ENCODE measurements at places on chromosomes 5 and 9.

DNA sequence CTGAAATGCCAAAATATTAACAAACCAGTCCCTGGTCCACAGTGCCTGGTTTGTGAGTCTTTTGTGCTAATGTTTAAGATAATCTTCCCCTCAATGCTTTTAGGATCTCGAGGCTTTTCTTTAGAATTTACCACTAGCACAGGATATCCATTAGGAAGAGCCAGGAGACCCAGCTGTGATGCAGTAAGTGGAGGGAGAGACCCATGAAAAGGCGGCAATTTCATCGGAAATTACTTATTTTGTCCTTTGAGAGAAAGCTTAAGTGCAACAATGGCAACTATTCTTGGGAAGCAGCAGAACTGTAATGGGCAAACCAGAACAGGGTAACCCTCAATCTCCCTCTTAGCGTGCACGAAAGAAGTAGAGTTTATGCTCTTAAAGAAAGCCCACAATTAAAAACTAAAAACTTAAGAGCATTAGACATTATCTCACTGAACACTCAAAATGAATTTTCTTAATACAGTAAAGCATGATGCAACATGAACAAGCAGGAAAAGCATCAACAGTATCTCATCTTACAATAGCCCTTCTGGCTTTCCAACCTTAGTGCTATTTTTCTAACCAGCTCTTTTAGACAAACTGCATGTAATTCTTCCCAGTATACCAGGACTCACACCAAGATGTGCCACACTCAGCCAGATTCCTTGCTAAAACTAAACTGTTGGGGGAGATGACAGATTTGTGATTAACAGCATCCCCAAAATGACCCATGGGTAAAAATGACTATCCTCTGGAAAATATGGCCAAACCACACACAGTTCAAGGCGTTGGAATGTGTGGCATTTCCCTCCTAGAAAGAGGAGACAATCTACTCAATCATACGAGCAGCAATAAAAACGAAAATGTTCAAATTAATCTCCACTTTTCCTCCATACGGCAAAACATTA lies 36.4 kb downstream of the PWWP2A start:
- peak; percentile 81 for DNase-seq

- DNase-seq, result no peak
Observed at GRCh38 chr5:151020304-151021110, at the start of gene GPX3. Gene GPX3 (plus strand): TSS chr5:151020591. CDS start chr5:151020655, 64 bp downstream.

DNA sequence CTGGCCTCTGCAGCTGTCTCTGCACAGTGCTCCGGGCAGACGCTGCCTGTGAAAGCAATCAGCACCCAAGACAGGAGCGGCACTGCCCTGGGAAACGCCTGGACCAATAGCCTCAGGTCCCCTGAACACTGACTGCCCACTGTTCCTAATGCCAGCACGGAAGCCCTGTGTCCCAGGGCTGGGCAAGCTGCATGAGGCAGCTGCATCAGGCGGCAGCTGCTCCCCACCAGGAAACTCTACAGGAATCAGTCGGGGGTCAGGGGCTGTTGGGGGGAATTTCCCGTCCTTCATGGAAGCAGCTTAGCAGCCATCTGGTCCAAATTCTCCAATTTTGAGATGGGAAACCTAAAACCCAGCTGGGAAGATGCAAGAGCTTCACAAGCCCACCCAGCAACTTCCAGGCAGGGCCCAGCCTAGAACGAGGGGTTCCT lies 118.6 kb downstream of the VAV2 start:
- DNase-seq, result no peak

DNA sequence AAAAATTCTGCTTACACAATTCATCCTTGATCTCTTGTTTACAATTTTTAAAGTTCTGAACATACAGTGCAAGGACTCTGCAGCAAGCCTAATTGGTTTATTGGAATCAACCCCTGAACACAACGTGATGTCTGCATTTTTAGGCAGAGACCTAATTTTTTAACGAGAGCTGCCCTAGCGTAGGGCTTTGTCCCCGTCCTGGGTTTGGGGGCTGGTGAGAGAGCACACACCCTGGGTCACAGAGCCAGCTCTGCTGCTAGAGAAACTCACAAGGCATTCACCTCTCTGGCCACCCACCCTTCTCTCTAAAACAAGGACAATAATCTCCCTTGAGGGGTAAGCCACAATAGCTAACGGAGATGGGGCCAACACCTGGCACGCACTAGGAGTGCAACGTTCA lies 28.2 kb downstream of the SH3PXD2B start:
- DNase-seq, result no peak

DNA sequence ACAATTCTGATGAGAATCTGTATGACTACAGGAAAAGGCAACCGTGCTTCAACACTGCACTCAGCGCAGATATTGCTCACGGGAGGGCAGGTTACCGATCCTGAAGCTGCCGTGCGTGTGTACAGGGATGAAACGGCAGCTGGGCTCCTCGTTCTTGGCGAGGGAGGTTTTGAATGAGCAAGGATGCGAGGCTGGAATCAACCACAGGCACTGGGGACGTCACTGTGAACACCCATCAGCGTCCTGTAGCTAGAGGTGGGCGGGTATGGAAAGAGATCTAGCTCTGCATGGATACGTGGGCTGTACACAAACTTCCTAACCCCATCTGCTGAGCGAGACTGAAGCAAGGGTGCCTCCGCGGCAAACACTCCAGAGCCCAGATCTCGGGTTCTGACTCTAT lies 84.3 kb upstream of the COL5A1 start:
- DNase-seq, result no peak

DNA sequence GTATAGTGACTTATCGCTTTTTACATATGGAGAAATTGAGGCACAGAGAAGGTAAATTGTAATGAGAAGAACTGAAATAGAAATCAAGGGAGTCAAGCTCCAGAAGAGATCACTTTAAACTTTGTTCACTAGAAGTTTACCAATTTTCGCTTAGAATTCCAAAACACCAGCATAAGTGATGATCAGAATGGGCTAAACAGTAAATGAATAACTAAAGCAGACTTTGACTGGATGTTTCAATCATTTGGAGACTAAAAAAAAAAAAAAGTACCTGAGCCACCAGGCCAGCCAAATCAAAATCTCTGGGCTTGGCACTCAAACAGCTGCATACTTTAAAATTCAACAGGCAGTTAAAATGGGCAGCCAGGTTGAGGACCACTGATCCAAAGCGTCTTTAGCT lies 38.2 kb upstream of the FYB1 start:
- DNase-seq, result no peak

DNA sequence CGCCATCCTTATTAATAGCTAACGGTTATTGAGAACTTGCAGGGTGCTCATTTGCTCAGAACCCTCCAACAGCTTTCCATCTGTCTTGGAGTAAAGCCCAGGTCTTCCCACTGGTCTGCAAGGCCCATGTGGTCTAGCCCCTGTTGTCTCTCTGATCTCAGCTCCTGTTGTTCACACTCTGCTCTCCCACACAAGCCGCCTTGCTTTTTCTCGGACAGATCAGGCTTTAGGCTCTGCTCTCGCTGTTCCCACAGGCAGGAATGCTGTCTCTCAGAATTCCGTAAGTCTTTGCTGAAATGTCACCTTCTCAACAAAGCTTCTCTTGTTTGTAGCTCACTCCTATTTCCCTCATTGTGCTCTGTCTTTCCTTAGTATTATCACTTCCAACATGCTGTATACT lies 34.3 kb downstream of the GPR107 start:
- no peak for DNase-seq

DNA sequence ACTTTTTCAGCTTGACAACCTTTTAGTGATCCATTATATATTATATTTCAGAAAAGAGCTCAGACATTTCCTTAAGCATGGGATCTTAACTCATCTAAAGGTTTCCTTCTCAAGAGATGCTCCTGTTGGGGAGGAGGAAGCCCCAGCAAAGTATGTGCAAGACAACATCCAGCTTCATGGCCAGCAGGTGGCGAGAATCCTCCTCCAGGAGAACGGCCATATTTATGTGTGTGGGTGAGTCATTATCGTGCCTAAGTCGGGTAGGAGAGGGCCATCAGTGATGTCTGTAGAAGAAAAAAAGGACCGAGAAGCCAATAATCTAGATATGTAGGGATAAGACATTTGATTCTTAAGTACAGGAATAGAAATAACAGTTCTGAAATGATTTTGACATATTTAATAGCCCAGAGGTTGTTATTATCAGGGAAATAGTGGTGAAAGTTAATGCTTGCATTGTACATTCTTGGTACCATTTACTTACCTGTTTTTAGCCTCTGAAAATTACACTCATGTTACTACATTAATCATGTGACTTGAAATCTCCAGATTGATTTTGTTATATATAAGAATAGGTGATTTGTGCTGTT lies 28.2 kb downstream of the MTRR start:
- peak; percentile 79 for DNase-seq

DNA sequence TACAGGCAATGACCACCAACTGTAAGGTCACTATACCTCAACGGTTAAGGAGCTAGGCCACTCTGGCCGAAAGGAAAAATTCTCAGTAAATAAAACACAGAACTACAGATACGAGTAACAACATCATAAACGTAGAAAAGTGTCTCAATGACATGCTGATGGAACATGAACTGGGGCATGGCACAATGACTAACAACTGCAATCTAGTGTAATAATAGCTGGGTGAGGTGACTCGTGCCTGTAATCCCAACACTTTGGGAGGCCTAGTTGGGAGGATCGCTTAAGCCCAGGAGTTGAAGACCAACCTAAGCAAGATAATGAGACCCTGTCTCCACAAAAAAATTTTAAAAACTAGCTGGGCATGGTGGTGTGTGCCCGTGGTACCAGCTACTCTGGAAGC lies 9.8 kb upstream of the RAPGEF6 start:
- DNase-seq, result no peak

- no peak for DNase-seq
Observed at GRCh38 chr5:139955616-139956273, 87.4 kb downstream of the NRG2 start.

GRCh38 chr9:112870556-112870955 lies 20.1 kb downstream of the SLC46A2 start:
- no peak for DNase-seq

DNA sequence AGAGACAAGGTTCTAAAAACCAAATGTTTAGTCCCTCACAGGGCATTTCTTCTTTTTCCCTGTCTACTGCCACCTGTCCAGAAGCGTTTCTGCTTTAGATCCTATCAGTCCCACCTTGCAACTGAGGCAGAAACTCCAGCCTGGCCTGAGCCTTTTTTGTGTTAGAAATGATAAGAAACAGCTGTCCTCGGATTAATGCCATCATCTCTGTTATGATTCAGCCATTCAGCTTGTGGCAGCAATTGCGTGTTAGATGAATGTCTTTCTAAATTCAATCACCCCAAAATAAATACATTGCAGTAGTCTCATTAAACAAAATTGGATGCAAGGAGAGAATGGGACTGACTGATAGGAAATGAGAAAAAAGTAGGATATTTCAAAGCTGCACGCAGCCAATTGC lies 28.3 kb upstream of the FRMPD1 start:
- DNase-seq, result no peak

DNA sequence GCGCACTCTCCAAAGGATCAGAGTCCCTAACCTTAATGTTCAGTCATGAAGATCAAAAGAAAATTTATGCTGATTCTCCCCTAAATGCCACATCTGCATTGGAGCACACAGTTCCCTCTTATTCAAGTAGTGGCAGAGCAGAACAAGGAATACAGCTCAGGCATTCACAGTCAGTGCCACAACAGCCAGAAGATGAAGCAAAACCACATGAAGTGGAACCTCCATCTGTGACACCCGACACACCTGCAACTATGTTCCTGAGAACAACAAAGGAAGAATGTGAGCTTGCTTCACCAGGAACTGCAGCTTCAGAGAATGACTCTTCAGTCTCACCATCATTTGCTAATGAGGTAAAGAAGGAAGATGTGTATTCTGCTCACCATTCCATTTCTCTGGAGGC lies 40.0 kb downstream of the CMYA5 start:
- no peak for DNase-seq

GRCh38 chr5:158484150-158484549 lies 615.6 kb downstream of the EBF1 start:
- no peak for DNase-seq

- DNase-seq, result no peak
Observed at GRCh38 chr5:178067755-178068154, 45.6 kb upstream of the N4BP3 start.

GRCh38 chr9:34047864-34048726 lies 592 bp downstream of the UBAP2 start:
- no peak for DNase-seq

GRCh38 chr9:108956022-108956630 lies 21.9 kb downstream of the ABITRAM start:
- DNase-seq, result no peak

GRCh38 chr5:143552680-143553079 lies 149.2 kb upstream of the NR3C1 start:
- no peak for DNase-seq

DNA sequence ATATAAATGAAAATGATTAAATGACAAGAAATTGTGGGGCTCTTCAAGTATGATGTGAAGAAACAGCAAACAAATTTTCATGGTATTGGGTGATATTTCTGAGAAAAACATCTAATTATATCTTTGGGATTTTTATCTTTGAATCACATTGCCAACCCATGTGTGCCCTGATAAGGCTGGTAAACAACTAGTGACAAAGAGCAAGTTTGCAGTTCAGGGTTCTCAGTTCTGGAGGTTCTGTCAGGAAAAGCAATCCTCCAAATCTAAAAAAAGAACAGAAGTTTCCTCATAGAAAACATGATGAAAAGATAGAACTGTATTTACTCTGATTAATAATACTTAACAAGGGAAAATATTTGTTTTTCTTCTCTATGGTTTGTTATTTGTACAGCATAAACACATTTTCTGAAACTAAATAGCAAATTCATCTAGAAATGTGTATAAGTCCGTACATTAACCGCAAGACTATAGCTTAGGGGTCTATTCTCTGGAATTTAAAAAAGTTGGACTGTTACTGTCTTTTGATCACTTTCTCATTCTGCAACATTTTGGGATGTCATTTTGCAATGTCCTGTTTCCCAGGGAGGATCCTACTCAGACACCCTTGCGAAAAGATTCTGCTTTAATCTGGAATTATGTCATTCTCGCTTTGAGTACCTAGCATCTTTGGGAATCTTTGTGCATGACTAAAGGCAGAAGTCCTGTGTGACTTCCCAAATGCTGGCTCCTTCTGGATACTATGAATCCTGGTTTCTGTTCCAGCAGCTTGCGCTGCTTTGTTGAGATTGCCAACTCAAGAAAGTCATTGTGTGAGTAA lies 308.5 kb downstream of the ADGRV1 start:
- DNase-seq, result no peak

DNA sequence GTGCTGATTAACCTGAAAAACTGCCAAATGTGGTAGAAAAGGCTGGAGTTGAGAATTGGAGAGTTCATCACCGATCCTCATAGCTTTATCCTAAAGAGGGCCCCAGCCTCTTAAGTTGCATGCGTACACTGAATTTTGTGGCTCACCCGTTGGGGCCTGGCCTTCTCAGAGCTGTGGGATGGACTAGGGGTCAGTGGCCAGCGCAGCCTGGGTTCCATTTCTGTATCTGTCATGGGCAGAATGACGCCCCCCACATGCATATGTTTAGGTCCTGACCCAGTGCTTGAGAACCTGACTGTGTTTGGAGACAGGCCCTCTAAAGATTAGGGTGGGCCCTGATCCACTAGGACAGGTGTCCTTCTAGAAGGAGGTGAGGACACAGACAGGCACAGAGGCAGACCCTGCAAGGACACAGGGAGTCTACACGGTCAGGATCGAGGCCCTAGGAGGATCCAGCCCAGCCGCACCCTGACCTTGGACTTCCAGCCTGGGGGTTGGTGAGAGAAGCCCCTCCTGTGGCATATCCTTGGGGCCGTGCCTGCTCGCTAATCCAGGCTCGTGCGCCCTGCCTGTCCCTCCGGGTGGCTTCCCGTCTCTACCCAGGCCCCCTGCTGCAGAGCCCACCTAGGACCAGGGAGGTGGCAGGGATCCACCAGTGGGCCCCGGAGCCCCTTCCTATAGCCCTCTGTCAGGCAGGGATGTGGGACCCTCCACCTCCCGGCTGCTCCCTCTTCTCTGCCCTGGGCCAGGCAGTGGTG lies 32.2 kb downstream of the NDUFS6 start:
- no peak for DNase-seq

All from brain microvascular endothelial cell (primary cell).